NCI-H1694 treated with DMSO at 0.1 percent for 48 hours (cell line): ENCODE measurements at places on chromosomes 4 and X.

DNA sequence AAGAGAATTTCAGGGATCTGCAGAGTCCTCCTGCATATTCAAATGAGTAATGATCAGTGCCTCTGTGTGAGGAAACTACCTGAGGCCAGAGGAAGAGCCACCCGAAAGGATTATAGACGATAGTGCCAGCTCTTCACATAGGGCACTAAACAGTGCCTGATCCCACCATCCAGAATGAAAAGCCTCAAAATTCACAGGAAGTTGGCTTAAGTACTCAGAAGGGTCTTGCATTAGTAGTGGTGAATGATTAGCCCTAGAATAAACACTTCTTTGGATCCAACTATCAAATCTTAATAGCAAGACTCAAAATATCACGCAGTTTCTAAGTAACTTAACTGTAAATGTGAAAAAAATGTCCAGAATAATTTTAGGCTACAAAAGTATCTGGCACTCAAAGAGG, 324.4 kb downstream of the ZNF674 start:
- no peak for DNase-seq

- no peak for DNase-seq
Observed at GRCh38 chrX:30941898-30942297, 52.8 kb upstream of the TAB3 start.

DNA sequence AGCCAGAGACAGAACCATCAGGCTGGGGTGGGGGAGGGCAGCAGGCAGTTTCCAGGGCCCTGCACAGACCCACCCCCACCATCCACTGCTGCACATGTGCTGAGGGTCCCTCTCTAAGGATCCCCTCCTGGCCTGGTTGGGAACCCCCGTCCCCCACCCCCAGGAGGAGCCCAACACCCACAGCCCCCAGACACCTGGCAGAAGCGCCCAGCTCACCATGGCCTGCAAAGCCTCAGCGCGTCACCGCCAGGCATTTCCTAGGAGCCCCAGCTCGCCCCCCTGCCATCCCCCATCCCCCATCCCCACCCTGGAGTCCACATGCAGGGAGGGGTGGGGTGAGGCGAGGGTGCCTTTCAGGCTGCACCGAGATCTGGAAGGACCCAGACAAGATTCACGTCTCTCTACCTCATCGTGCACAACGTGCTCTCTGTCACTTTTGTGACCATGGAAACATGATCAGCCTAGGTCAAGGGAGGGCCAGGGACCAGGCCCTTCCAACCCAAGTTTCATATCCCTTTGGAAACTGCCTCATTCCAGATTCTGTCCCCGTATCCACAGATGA, 9.3 kb downstream of the MXD4 start:
- no peak for DNase-seq

GRCh38 chrX:125604448-125604847, 284.8 kb downstream of the TEX13C start:
- no peak for DNase-seq

- no peak for DNase-seq
Observed at GRCh38 chrX:134883137-134883700, 107.6 kb upstream of the SMIM10 start.

DNA sequence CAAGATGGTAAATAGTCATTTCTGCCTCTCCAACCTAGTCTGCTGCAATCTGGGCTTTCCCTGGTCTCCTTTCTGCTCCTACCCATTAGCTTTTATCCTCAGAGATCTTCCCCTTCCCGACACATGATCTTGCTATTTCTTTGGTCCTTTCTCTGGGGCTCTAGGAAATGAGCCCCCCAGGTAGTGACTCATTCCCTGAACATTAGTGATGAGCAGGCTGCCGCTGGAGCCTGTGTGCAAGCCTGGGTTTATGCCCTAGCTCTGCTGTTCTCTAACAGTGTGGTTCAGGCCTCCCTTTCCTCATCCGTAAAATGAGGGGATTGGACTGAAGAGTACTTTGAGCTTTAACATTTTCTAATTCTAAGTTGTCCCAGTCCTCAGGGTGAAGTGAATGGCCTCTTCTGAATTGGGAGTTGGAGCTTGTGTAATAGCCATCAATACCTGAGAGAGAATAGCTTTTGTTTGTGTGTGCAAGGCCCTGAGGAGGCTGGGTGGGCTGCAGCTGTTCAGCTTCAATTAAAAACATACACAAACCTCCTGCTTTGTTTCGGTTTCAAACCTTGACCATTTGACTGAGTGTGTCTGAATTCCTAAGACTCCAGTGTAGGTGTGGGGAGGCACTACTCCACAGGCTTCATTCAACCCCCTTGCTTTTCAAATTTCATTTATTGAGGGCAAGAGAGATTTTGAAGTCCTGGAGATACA, 115.6 kb upstream of the SCML1 start:
- no peak for DNase-seq

- DNase-seq = no peak
Observed at GRCh38 chrX:6718766-6719165, 183.8 kb upstream of the VCX3A start.

DNA sequence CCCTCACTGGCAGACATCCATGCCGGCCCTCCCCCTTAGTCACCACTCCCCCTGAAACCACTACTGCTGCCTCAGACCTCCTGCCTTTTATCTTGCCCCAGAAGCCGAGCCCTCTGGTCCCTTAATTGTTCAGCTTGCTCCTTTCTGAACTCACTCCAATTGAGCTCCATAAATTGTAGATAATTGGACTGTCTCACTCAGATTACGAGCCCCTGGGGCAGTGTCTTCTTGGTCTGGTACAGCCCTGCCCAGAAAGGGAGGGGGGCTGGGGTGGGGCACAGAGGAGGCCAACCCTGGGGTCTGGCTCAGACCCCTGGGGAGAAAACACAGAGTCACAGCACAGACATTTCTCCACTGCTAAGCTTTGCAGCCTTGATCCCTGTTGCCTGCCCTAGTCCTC, 39.4 kb downstream of the NALF2 start:
- no peak for DNase-seq

GRCh38 chr4:186192066-186192612, 772 bp downstream of the CYP4V2 start:
- DNase-seq = no peak

DNA sequence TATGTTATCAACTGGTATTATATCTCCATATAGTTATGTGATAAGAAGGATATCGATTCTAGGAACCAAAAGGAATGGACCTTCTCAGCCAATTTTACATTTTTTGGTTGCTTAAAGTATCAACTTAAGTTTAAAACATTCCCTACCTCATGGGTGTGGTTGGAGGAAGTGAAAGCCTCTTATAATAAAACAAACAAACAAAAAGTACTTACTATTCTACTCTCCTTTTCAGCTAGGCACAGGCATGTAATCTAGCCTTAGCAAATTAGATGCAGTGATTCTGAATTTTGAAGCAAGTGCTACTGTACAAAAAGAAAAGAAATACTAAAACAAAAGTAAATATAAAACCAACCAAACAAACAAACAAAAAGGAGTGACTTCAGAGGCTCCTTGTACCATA, 485.4 kb downstream of the C4orf33 start:
- no peak for DNase-seq

GRCh38 chrX:108028854-108029253, 16.0 kb upstream of the VSIG1 start:
- DNase-seq = no peak

DNA sequence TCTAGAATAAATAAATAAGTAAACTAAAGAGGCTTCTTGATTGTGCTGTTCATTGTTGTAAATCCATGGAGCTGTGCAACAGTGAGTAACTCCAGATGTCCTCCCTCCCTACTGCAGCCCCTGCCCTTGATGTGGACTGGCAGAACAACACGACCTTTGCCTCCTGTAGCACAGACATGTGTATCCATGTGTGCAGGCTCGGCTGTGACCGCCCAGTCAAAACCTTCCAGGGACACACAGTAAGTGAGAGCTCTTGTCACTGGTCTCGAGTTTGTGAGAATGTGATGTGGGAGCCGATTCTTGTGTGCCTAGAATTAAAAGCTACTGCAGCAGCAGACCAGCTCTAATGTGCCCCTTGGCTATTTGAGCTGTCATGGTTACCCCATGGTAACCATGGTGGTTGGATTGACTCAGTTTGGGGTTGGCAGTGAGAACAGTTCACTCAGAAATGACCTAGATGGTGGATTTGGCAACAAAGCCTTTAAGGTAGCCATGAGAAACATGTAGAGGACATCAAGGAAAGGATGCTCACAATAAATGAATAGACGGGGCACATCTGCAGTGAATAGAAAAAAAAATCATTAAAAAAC, 60.7 kb downstream of the GPR143 start:
- no peak for DNase-seq

- DNase-seq = no peak
Observed at GRCh38 chrX:139967300-139967699, 2.0 kb upstream of the CXorf66 start.

DNA sequence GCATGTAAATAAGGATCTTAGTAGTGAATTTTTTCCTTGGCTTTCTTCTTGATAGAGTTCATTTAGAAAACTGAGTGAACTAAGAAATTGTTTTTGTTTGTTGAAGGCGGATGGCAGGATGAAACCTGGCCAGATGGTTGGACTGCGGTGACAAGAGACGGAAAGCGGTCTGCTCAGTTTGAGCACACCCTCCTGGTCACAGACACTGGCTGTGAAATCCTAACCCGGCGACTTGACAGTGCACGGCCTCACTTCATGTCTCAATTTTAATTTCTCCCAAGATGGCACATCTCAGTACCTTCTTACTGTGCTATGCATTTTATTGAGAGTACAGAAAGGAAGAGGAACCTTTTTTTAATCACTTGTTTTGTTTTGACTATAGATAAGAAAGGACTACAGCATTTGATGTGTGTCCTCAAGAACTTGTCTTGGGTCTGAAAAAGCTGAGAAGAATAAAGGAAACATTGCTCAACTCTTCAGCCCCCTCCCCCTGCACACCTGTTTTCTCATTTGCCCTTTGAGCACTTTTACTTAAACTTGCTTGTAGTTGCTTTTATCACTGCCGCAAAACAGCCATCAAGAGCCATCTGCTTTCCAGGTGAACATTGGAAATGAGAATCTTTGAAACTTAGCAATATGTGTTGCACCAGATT, 27.4 kb downstream of the ADH5 start:
- no peak for DNase-seq

GRCh38 chr4:148477276-148477675, 35.1 kb upstream of the NR3C2 start:
- no peak for DNase-seq

DNA sequence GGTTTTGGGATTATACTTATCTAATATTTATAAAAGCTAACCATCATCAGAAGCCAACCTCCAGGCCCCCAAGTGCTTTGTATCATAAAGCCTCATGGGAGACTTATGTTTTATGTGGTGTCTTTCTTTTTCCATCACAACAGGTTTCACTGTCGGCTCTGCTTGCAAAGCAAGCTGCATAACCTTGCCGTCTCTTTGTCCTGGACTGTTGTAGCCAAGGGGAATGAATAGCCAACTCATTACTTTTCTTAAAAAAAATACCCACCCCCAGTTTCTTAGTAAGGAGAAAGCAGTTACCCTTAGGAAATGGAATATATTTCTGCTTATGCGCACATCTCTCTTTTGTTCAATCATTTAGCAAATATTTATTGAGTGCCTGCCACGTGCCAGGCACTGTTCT, 40.7 kb downstream of the FAM184B start:
- no peak for DNase-seq

GRCh38 chrX:10217198-10217597, 60.4 kb downstream of the CLCN4 start:
- no peak for DNase-seq

- no peak for DNase-seq
Observed at GRCh38 chr4:112517067-112517634, 1.2 kb upstream of the NEUROG2 start.

DNA sequence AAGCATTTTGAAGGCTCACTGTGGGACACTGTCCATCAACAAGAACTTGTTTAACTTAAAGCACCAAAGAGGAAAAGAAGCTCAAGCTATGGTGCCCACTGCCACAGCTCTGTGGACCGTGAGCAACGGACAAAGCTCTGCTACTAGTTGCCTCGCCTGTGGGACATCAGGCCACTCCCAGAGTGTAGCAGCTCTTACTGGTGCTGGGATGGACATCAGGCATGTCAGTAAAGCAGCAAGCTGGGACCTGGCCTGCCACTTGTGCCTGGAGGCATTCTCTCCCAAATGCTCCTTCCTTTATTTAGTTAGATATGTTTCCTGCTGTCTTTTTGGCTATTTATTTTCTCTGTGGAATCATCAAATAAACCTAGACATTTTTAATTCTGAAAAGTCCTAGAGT, 46.7 kb downstream of the TMEM154 start:
- no peak for DNase-seq

DNA sequence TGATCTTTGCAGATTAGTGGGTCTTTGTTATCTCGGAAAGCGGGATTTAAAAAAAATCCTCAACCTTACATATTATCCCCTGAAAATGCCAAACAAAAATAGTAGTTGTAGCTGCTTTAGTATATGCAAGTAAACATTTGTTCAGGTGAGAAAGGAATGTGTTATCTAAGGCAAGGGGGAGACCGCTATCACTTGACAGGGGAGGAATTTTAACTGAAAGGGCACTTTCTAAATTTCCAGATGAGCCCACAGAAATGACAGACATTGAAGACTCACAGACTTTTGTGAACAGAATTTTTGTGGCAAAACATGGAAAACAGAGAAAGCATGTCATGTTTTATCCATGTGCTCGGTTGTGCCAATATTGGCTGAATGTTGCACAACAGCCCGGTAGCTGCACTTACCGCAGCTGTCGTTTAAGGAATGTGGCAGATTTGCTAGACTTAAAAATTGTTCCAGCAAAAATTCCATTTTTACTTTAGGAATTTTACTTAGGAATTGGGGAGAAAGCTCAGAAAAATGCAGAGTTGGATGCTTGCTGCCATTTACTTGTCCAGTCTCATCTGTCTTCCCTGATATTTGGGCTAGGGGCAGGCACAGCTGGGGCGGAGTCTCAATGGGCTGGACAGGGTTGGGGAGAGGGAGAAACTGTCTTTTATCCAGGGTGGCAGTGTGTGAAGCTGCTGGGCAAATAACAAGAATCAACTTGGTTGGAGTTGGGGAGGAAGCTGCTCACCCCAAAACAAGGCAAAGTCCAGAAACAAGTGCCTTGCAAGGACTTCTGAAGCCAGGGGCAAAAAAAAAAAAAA, 94.6 kb upstream of the RPS6KA3 start:
- DNase-seq = no peak

DNA sequence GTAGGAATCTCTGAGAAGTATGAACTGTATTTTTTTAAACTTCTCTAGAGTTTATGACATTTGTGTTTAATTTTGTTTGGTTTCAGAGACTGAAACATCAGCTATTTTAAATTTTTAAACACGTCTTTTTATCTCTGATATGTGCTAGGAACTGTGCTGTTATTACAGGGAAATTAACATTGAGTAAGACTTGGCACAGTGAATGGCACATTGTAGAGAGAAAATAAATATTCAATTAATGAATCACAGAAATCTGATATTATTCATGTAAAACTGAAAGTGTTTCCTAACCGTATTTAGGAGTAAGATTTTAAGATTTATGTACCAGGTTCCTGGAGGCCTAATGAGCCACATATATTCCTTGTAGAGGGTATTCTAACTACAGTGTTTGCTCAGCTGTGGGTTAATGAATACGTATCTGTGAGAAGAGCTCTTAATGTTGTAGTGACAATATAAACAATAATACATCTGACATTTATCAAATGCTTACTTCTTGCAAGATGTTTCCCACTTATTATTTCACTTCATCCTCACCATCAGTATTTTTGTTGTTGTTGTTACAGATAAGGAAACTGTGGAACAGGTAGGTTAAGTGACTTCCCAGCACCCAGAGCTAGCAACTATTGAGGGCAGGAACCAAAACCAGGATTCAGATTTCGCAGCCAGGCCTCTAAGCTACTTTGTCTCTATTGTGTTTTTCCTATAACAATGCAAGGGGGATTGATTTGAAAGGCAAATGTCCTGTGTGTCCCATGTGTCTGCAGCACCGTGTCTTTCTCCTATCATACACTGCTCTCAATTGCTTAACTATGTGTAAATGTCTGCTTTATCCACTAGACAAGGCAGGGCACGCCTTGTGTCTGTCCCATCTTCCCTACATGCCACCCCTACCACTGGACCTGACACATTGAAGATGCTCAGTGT, 121.1 kb upstream of the FAM9C start:
- no peak for DNase-seq
